ENCODE measurements at places on chromosomes 5 and 9. TPM values are rescaled to one million over a fixed set of nuclear protein-coding genes. Genes with fewer than 3 reads are reported as not detected.

GRCh38 chr9:11577522-11577921 is 964.7 kb upstream of the PTPRD start:
- no peak for DNase-seq

- no peak for DNase-seq
Observed at GRCh38 chr5:152676196-152676595, 271.1 kb upstream of the NMUR2 start.

GRCh38 chr5:68067291-68067690 is 148.3 kb upstream of the PIK3R1 start:
- no peak for DNase-seq

GRCh38 chr5:4581289-4581688 is 558.8 kb upstream of the ADAMTS16 start:
- DNase-seq: no peak

GRCh38 chr9:76521244-76521681 is 62.3 kb downstream of the GCNT1 start:
- no peak for DNase-seq

- DNase-seq: no peak
Observed at GRCh38 chr5:1176473-1177391, 24.7 kb upstream of the SLC6A19 start.

DNA sequence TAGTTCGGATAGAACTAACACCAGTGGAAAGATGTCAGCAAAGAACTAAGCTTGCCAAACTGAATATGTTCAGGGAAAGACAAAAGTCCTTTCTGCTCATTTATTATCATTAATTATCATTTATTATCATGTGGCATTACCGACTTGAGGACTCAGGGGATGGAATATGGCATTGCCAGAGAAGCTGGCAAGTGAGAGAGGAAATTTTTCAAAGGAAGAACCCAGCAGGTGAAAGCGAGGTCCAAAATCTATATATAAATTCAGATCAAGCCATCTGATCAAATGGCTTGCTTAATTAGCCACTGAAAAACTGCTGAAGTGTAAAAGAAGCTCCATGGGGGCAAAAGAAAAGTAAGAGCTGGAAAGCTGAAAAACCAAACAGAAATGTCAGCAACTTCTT is 1049.6 kb upstream of the SEMA6A start:
- DNase-seq: no peak

GRCh38 chr9:134162212-134162775 is 2.1 kb downstream of the RNU6ATAC start:
- no peak for DNase-seq

DNA sequence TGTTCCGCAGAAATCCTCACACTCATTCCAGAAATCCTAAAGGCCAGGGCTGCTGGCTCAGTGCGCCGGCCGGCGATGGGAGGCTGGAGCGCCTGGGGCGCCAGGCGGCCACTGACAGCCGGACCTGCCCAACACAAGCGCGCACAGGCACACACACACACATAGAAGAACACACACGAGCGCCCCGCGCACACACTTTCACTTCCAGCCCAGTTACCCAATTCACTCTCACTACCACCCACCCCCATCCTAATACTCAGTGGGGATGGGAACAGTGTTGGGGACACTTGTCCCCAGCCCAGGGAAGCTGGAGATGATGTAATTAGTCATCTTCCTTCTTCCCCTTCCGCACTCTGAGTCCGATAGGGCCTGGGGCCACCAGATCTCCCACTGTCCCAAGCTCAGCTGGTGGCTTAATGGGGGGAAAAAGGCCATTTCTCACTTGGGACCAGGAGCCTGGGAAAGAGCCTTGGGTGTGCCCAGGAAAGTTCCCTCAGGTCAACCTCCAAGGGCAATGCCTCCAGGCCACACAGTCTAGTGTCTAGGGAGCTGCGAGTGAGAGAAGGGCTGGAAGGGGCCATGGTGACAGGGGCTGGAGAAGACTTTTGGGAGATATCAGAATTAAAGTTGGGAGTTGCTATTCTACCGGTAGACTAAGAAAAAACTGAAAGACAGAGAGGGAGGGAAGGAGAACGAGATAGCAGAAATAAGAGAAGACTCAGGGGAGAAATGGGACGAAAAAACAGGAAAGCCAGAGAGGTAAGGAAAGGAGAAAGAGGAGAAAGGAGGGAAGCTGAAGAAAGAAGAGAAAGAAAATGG is 1.7 kb downstream of the EBF1 start:
- no peak for DNase-seq

DNA sequence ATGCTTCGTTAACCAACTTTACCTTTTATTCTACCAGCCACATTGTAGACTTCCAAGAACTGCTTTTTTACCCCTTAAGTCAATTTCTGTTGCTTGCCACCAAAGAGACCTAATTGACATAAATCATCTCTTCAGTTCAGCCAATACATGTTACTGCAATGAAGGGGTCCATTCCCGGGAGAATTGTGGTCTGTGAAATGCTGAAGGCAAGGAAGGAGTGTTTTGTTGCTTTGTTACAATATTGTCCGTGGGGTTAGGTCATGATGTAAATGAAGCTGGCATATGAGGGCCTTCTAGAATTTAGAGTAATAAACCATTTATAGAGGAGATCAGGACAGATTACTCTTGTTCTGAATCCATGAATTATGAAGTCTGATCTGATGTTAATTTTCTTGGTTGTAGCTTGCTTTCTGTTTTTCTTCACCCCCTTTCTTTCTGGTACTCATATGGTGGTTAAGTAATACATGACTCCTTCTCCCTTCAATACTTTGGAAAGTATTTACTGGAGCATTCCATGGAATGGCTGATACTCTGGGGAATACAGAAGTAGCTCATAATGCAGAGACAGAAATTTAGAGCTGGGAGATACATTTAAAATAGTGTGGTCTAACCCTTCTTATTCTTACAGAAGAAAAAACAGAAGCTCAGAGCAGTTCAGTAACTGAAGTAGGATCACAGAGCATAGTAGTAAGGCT is 297.0 kb upstream of the CLINT1 start:
- no peak for DNase-seq

GRCh38 chr9:133253268-133253667 is 21.7 kb downstream of the ABO start:
- no peak for DNase-seq

GRCh38 chr9:95409650-95410426 is 92.3 kb upstream of the FANCC start:
- DNase-seq: no peak

GRCh38 chr9:28707616-28708015 is 1134.3 kb upstream of the C9orf72 start:
- no peak for DNase-seq

GRCh38 chr5:174317256-174317894 is 271.9 kb downstream of the NSG2 start:
- DNase-seq: peak; percentile 73

DNA sequence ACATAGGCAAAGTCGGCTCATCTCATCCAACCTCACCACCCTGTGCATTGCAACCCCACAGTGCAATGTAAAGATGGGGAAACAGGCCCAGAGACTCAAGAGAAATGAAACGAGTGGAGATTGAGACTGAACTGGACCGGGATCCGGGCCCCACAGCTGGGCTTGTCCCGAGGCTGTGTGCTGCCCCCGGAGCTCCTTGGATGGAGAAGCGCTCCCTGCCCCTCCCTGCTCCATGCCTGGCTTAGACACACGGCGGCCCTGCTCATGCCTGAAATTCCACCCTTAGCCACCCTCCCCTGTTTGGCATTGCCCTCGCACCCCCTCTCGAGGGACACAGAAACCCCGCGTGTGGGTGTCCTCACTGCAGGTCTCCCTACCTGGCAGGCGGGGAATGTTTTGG is 27.2 kb upstream of the FCN1 start:
- DNase-seq: no peak

DNA sequence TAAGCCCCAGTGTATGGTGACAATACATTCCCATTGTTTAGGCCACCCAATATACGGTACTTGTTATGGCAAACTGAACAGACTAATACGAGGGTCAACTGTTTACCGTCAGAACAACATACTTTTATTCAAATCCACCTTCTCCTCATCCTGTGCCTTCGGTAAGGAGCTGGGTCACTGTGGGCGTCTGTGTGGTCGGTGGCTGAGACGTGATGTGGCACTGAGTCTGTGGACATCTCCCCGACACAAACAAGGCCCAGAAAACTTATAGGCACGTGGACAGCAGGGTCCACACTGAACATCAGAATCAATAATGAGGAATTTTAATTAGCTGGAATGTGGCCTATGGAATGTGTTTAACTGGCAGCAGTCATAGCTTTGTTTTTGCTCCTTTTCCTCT is 154.3 kb upstream of the IRX2 start:
- DNase-seq: peak; percentile 20

DNA sequence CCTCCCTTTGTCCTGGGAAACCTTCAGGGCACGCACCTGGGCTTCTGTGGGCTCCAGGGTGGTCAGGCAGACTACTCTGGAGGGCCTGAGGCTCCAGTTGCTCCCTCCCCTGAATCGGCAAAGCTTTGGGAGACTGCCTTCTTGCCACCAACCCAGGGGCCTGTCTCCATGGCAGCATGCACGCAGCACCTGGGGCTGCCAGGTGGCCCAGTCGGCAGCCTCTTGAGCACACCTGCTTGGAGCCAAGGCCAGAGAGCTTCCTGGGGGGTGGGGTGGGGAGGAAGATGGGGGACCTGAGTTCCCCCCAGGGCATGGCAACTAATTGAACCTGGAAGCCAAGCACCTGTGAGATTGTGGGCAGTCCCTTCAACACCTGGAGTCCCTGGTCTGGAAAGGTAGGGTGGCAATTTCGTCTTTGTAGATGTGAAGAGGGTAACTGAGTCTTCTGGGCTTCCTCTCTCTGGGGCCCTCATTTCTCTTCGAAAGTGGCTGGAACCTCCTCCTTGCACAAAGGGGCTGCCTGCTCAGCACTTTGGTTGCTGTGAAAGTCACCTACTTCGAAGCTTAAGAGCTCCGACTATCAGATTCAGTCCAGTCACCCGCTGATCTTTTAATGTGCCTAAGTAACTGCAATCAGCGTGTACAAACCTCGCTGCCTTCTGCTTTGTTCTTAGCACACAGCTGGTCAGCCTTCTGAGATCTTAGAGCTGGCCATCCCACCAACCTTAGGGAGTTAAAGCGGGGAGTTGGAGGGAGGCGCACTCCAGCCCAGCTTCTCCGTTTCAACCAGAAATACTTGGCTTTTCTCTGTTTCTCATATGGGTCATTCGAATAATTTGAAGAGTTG is 4.0 kb downstream of the RNF183 start:
- DNase-seq: no peak

DNA sequence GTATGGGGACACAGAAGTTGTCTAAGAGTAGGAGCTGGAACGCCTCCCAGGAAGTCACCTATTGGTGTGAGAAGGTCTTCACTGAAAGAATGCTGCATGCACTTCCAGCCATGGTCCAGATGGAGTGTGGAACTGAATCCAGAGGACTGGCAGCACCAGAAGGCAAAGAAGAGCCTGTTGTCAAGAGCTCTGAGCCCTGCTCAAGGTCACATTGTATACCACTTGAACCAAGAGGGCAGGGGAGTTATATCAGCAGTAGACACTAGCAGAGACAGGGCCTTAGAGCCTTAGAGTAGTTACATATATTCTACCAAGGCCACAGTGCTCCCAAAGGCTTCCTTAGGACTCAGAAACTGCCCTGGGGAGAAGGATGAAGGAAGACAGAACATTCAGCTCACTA is 130.8 kb upstream of the POC5 start:
- no peak for DNase-seq

- DNase-seq: no peak
Observed at GRCh38 chr9:72773570-72773969, 179.3 kb downstream of the ALDH1A1 start.

DNA sequence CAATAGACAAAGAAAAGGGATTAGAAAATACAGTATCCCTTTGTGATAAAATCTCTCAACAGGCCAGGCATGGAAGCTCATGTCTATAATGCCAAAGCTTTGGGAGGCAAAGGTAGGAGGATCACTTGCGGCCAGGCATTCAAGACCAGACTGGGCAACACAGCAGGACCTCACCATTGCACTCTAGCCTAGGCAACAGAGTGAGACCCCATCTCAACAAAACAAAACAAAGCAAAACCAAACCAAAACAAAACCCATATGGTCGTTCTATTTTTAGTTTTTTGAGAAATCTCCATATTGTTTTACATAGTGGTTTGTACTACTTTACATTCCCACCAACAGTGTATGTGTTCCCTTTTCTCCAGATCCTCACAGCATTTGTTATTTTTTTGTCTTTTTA is 193.0 kb downstream of the KIAA0825 start:
- DNase-seq: no peak

DNA sequence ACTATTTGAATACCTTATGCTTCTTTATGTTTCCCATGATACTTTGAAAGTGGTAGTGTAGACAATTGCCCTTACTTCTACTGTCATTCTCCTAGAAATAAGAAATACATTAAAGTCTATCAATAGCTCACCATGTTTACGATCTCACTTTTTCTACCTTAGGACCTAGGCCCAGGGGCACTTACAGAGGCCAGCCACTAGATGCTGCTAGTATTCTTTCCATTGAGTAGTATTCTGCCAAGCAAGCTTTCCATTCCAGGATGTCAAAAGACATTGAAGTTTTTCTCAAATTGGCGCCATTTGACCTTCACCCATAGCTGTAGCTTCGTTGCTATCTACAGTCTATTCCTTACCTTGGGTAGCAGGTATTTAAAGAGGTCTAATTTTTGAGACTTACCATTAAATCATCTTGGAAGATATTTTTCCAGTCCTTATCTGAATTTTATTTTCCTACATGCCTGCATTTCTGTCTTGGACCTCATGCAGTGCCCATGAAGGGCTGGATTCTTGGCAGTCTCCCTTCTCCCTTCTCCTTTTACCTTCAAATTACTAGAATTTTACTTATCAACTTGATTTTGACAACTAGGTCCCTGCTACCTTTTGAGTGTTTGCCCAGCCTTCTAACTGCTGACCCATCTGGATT is 246.0 kb upstream of the NUDT12 start:
- DNase-seq: no peak

LRRTM2 gene
- total RNA-seq: 0.13 TPM

IL3 gene
- total RNA-seq: not detected

SCGB3A2 gene
- total RNA-seq: 0.49 TPM

TLR4 gene
- total RNA-seq: 0.78 TPM

NUTM2F gene
- 0.31 TPM for total RNA-seq

TNFSF8 gene
- total RNA-seq: not detected

PGM5 gene
- 9.8 TPM for total RNA-seq

SHLD3 gene
- total RNA-seq: 4.0 TPM

SLC23A1 gene
- not detected for total RNA-seq

EPB41L4B gene
- 5.2 TPM for total RNA-seq

LCP2 gene
- total RNA-seq: not detected

SLC9A3 gene
- total RNA-seq: 2.4 TPM

IFNA7 gene
- not detected for total RNA-seq

TCERG1 gene
- 156 TPM for total RNA-seq
